T-helper 2 cell treated with Interferon-gamma antibody and Interleukin-4, amounts not matched to agents 5 μg/mL and 100 μg/mL, for 36 hours (primary cell): ENCODE measurements at places on chromosomes 3 and 15.

DNA sequence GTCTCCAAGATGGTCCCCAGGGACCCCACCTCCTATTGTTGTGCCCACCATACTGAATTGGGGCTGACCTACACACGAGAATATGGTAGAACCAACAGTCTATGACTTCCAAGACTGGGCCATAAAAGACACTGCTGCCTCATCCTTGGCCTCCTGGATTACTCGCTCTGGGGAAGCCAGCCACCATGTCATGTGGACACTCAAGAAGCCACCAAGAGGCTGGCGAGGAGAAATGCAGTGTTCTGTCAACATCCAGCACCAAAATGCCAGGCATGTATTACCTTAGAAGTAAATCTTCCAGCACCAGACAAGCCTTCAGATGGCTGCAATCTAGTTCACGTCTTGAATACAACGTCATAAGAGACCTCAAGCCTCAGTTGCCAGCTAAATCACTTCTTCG is 17.1 kb upstream of the TPM1 start:
- no peak overlapping the region for H3K27ac ChIP-seq
- no peaks in the 10 kb centered on the region for H3K36me3 ChIP-seq
- no peaks in the 10 kb centered on the region for H3K4me1 ChIP-seq
- peaks cover 14% of the 10 kb centered on the region for H3K27me3 ChIP-seq
- no peak overlapping the region for H3K4me3 ChIP-seq

DNA sequence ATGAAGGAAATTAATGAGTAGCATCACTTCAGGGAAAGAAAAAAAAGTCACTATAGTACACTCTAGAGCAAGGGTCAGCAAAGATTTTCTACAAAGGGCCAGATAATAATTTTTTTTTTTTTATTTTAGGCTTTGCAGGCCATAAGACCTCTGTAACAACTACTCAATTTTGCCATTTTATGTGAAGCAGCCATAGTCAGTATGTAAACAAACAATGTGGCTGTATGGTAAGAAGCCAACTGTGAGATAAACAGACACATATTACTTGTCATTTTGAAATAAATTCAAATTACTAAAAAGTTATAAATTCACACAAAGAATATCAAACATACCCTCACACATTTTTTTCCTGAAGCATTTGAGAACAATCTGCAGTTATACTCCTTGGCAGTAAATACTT is 40.6 kb downstream of the SCAPER start:
- H3K4me1 ChIP-seq, result peaks cover 12% of the 10 kb centered on the region
- H3K27ac ChIP-seq, result no peak overlapping the region
- H3K36me3 ChIP-seq, result peaks cover 4% of the 10 kb centered on the region
- DNase-seq, result no peak
- no peaks in the 10 kb centered on the region for H3K27me3 ChIP-seq

- H3K36me3 ChIP-seq, result peaks cover 13% of the 10 kb centered on the region
- H3K4me1 ChIP-seq, result peaks cover 53% of the 10 kb centered on the region
- H3K27ac ChIP-seq, result no peak overlapping the region
- no peaks in the 10 kb centered on the region for H3K27me3 ChIP-seq
- DNase-seq, result no peak
- H3K4me3 ChIP-seq, result no peak overlapping the region
Measured at GRCh38 chr3:15316998-15317435, 15.4 kb downstream of the SH3BP5 start.

DNA sequence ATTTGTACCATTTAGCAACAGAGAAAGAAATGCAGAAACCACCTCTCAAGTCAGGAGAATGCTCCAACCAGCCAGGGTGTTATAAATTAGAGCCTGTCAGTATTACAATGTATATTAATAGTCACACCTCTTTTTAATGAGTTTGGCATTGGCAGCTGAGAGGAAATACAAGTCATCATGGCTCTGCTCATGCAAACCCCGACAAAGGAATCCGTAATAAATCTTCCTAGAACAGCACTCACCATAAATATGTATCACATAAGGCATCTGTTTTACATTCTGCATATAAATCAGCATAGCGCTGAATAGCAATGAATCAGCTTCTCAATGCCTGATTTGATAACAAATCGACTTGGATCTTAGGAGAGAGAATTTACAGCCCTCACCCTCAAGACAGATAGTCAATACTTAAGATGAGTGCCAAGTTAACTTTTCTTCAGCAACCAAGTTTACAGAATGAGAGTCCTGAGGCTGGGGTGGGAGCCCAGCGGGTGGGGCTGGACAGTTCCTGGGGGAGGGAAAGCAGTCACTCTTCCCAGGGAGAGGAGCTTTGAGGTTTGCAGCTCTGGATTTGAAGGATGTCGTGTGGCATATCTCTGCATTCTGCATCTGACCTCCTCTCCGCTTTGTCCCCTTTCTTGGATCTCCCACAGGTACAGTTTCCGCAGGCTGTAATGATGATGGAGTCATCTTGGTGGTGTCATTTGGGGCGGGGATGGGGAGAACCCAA is 1034.4 kb upstream of the NR2F2 start:
- peaks cover 2% of the 10 kb centered on the region for H3K36me3 ChIP-seq
- no peak for DNase-seq
- peaks cover 26% of the 10 kb centered on the region for H3K4me1 ChIP-seq
- peaks cover 55% of the 10 kb centered on the region for H3K27me3 ChIP-seq
- no peak overlapping the region for H3K27ac ChIP-seq
- no peak overlapping the region for H3K4me3 ChIP-seq

GRCh38 chr3:166191411-166191810 is 354.2 kb upstream of the BCHE start:
- no peaks in the 10 kb centered on the region for H3K36me3 ChIP-seq
- H3K27ac ChIP-seq, result no peak overlapping the region
- H3K4me1 ChIP-seq, result no peaks in the 10 kb centered on the region
- no peak for DNase-seq
- H3K4me3 ChIP-seq, result no peak overlapping the region
- no peaks in the 10 kb centered on the region for H3K27me3 ChIP-seq
